ENCODE measurements at places on chromosomes 6 and 20.
A peak's percentile ranks its signal among the peaks of the same experiment; 100 is the strongest.

DNA sequence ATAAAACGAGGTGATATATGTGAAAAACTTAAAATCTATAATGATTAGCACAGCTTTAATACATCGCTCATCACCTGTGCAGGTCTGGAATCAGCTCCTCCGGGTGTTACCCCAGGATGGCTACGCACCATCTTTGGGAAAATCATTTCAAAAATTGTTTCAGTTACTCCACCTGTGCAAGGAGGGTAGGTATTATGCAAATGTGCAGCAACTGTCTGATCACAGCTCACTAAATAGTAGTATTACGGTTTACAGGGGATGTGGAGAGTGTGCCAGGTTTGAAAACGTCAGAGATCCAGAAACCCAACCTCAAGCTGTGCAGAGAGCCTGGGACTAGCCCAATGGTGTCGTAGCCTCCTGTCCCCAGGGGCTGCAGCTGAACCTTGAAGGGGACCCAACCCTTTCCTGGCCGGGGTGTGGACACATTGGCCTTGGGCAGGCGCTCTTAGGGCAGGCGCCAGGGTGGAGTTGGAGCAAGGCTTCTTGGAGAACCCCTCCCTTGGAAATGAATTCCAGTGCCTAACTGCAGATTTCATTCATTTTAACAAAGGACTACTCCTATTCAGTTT is 24.2 kb upstream of the SGK1 start:
- DNase-seq: no peak

DNA sequence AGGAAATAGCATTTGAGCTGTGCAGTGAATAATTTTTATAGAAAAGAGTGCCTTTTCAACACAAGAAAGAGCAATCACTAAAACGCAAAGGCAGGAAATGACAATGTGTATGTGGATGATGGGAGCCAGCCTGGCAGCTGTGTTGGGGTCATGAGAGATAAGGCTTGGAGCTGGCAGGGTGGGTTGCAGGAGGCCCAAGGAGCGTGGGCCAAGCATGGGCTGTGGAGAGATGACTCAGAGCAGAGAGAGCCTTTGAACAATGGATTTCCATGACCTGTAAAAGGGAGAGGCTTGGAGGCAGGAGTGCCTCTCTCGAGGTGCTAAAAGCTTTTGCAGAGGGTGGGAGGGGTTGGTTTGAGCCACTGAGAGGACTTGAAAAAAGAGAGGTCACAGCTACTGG is 6.6 kb upstream of the TBC1D7 start:
- DNase-seq: peak; percentile 65

DNA sequence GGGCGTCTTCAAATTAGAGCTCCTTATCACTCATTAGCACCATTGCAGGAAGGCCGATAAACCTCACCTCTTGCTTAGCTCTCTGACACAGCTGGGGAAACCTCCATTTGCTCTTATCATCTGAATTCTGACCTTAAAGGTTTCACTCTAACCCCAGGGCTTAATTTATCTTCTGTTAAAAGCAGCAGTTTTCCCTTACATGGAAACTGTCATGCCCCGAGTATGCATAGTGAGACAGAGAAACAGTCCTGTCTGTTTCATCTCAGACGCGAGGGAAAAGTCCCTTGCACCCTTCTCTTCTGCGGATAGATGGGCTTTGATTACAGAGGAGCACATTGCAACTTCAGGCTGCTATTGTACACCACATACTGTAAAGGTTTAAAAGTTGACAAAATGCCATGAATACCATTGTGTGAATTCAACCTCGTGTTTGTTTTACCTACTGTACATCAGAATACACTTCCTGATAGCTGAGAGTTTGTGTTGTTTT is 191.5 kb upstream of the BMP2 start:
- peak; percentile 74 for DNase-seq

DNA sequence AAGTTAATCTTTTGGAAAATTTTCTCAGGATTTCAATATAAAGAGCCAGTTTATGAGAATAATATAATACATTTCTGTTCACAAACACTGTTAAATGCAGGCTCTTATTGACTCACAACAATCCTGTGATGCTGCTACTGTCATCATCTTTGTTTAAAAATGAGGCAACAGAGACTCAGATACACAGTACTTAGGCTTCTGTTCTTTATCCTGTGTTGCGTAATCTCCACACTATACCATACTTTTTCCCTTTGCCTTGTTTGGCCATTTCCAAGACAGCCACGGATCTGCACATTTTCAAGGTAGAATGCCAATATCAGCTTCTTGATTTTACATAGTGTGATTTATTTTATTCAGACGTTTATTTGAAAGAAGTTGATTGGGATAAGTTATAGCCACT is 699.0 kb upstream of the CITED2 start:
- no peak for DNase-seq

Data from OCI-M1 (cell line).